ENCODE measurements at places on chromosomes 6 and 20. TPM values are rescaled to one million over a fixed set of nuclear protein-coding genes. Genes with fewer than 3 reads are reported as not detected.

GRCh38 chr6:63507096-63507495 is 65.2 kb upstream of the LOC128125822 start:
- no peak for DNase-seq

- no peak for DNase-seq
These were observed 213.7 kb downstream of the SYNE1 start for GRCh38 chr6:152423216-152424103.

The DNAJC5 gene
- 64.6 TPM for total RNA-seq

The FRMD1 gene
- not detected for total RNA-seq

DNA sequence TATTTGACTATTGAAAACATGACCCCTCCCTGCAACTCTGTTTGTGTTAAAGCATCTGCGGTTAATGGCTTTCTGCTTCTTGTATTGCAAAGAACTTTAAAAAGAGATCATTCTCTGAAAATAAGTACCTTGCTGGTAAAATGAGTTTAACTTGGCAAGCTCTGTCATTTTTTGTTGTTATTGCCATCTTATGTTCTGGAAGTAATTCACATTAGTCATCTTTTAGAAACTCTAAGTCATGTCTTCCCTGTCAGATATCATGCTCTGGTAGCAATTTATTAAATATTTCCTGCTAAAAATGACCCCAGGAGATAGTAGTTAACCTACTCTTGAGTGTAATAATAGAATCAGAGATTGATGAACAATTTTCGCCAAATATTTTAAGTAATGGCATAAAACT is 890.6 kb downstream of the KIF16B start:
- DNase-seq: no peak

The STAU1 gene
- 98.0 TPM for total RNA-seq

DNA sequence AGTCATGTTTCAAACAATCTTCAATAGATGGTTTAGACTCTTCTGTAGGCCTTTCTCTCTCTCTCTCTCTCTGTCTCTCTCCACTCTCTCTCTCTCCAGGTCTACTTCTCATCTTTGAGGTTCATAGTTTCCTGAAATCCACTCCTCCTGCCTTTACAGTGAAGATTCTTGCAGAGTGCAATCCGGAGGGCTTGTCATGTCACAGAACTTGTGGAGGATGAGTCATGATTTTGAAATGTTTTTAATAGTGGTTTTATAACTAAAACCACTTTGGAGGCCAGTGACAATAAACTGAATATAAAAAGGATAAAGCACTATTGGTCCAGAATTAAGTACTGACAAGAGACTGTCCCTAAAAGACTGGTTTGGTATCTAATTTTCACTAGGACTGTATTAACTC is 156.3 kb downstream of the KIF6 start:
- DNase-seq: peak; percentile 59

DNA sequence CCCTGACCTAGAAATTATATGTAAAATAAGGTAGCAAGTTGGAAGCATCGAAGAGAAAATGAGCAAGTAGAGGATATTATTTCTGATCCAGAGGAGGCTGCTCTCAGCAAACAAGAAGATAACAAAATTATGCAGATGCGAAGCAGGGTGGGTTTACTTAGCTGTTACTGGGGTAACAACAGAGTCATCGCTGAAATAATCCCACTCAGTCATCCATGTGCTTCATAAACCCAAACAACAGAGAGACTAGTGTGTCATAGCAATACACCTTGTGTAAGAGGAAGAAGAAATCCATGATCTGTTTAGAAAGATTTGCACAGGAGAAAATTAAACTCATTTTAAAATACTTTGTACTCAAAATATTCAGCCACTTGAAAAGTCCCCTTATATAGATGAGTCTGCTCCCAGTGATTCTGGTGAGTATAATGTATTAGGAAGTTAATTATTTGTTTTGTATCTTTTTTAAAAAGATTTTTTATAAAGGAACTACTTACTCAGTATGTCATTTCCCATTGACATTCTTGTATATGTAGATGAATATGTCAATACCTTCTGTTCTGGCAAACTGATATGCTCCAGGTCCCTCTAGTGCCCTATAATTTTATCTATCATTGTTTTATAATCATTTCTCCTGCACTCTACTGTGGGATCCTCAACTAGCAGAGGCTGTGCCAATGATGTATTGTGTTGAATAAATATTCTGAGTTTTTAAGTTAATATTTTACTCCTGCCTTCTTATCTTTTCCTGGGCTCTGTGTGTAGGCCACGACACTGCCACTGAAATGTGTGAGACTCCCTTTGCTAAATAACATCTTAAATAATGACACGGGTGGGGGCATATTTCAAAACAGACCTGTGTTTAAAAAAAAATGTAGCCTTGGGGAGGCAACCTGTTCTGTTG is 8.6 kb upstream of the HIVEP2 start:
- no peak for DNase-seq

DNA sequence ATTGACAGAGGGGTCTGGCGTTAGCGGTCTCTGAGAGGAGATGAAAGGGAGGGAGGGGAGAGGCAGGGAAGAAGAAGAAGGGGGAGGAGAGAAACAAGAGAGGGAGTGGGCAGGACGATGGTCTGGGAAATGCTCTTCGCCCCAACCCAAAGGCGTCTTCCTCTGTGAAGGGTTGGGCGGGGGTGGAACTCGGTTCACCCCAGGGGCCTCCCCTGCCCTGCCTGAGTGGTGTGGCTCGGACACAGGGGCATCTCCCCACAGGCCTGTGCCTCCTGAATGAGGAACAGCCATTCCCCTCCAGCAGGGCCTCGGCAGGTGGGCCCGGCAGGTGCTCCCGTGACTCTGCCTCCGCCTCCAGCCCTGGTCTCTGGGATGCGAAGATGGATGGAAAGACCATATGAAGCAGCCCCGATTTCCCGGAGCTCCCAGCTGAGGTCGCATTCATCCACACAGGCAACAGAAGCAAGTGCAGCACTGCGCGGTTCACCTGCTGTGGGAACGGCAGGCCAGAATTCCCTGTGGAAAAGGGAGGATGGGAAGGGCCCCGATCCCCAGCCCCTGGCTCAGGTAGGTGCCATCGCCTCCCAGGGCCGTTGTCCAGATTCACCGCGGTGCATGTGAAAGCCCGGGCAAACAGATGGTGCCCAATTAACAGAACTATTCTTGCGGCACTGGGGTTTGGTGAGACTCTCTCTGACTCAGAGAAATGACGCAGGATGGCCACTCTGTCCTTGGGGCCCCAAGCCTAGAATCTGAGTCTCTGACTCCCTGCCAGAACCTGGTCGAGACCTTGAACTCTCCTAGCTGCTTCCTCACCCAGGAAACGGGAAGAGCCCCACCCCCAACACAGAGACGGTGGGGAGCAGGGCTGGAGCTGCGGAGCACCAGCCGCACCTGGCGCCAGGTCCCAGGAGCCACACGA is 29.4 kb upstream of the RPS6KA2 start:
- DNase-seq: no peak

- peak; percentile 34 for DNase-seq
These were observed 166.8 kb upstream of the SLC22A16 start for GRCh38 chr6:110643175-110643574.

The DEFB118 gene
- total RNA-seq: not detected

- no peak for DNase-seq
These were observed 24.4 kb downstream of the QKI start for GRCh38 chr6:163438940-163439335.

Measured in astrocyte (in vitro differentiated cells and primary cell).